ENCODE measurements at places on chromosomes 16 and 17.

GRCh38 chr17:27596096-27596495 lies 34.9 kb upstream of the LGALS9 start:
- DNase-seq, result no peak

DNA sequence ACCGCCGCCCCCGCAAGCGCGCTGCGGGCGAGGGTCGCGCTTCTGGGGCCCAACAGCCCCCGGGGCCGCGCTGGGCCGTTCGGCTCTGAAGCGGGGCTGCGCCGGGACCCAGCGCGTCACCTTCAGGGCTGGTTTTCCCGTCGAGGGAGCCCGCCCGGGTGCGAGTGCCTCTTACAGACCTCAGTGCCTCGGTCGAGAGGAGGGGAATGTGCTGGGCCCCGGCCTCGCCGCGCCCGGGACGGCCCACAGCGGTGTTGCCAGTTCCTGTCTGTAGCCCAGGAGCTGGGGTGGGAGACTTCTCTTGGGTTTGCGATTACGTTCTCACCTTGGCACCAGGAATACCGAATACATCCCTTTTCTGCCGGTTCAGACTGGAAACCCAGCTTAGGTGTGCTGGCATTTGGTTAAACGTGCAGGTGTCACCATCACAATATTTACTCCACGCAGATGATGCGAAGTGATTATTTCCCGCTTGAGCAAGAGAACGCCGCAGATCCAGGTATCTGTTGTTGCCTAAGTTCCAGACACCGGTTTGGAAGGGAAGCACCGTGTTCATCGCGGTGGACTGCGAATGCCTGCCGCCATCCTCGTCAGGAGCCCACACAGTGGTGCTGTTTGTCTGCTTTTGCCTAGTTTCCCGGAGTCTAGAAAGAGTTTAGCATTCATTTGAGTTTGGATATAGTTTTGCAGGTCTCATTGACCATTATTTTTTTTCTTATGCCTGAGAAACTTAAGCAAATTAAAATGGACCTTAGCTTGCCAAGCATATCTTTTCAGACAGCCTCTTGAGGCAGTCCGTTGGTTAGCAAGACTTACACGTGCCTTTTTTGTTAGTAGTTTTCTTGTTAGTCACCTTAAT lies 914 bp downstream of the MAP1LC3B start:
- peak; percentile 28 for DNase-seq

DNA sequence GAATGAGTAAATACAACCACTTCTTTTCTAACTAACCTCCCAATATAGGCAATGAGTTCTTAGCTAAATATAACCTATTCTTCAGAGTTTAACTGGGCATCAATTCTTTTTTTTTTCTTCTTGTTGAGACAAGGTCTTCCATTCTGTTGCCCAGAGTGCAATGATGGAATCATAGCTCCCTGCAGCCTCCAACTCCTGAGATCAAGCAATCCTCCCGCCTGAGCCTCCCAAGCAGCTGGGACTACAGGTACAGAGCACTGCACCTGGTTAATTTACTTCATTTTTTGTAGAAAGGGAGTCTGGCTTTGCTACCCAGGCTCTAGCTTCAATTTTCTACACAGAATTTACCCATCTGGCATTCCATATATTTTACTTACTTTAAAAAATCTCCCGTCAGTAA lies 1.1 kb downstream of the METTL16 start:
- no peak for DNase-seq

- DNase-seq, result no peak
Observed at GRCh38 chr17:51540151-51540550, 279.8 kb downstream of the UTP18 start.

DNA sequence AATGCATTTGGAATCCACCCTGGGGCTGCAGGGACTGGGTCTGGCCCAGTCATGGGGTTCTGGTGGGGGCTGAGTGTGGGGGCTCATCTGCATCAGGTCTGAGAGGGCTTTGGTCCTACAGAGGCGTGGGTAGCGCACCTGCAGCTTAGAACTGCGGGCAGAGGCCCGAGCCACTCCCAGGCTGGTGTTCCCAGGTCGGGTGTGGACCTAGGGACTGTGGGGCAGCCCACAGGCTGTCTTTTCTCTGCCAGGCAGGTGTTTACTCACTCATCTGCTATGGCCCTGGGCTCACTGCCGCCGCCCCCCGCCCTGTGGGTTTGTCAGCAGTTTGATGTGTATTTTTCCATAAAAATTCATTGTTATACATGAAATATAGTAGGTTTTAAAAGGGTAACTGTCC lies 27.0 kb upstream of the DOC2B start:
- no peak for DNase-seq

GRCh38 chr16:74738113-74738541 lies 36.5 kb downstream of the FA2H start:
- no peak for DNase-seq

DNA sequence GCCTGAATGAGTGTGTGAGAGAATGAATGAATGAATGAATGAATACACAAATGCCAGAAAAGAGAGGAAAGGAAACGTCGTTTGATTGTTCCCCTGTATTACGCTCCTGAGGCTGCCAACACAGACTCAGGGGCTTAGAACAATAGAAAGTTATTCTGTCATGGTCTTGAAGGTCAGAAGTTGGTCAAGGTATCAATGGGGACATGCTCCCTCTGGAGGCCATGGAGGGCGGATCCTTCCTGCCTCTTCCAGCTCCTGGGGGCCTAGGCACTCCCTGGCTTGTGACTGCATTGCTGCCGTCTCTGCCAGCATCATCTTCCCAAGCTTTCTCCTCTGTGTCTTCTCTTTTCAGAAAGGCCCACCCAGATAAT lies 1.5 kb upstream of the SLC38A8 start:
- DNase-seq, result no peak

- no peak for DNase-seq
Observed at GRCh38 chr17:50604513-50604912, 30.2 kb upstream of the ABCC3 start.

- no peak for DNase-seq
Observed at GRCh38 chr16:63596716-63597115, 1525.1 kb downstream of the CDH11 start.

DNA sequence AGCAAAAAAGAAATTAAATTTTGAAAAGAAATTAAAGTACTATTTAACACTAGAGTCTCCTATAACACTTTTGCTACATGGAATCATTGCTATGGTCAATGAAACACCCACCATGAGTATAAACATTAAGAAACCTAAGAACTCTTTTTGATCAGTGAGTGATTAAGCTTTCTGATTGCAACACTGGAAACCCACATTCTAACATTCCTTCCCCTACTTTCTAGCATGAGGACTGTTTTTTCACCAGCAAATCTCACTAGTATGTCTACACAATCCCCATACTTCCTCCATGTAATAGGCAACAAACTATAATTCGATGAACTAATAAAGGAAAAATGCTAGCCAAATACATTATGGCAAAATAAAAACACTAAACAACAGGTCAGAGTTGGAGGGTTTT lies 54.7 kb downstream of the SKAP1 start:
- DNase-seq, result no peak

GRCh38 chr16:69311533-69312387 lies 610 bp downstream of the VPS4A start:
- DNase-seq, result peak; percentile 26

- DNase-seq, result no peak
Observed at GRCh38 chr16:59510008-59510424, 775.9 kb upstream of the GOT2 start.

DNA sequence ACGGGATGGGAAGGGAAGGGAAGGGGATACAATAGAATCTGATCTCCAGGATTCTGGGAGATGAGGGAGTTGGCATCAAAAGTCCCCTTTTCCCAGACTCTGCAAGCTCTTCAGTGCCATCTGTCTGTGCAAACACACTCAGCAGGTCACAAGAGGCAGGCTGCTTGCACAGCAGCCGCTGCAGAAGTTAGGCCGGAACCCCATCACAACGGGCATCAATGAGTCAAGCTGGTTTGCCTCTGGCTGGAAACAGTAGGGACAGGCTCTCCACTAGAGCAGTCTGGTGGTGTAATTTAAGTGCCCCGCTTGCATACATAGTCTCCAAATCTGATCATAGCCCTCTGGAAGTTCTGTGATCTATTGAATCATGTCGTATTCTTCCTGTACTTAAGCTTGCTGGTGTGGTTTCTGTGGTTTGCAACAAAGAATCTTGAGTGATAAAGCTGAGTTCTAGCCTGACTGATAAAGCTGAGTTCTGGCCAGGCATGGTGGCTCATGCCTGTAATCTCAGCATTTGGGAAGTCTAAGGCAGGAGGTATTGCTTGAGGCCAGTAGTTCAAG lies 33.7 kb upstream of the KDM8 start:
- peak; percentile 82 for DNase-seq

DNA sequence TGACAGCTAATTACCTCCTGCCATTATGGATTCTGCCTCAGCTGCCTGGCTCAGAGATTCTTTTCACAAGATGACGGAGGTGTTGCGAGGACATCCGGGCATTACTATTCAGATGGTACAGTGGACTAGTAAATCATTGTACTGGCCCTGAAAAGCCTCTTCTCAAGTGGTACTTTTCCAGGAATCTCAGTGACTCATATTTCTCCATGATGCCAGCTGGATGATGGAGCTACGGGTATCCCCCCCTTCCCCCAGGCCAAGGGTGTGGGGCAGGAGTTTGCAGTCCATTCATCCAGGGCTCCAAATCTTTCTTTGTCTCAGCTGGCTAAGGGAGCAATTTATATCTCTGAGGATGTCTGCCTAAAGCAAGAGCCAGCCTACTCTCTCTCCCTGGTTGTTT lies 107.7 kb upstream of the GPR139 start:
- DNase-seq, result no peak

DNA sequence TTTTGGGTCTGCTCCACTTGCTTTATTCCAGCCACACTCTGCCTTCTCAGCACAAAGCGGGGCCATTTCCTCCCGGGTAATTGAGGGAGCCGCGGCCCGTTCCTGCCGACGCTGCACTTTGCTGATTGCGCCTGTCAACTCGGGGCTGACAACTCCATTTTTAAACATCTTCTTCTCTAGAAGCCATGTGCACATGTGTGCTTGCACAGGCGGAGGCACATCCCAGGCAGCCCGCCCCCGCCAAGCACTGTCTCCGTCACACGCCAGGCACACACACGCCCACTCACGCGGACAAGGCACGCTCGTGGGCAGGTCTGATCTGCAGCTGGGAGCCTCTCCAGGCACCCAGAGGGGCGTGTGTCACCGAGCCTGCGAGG lies 63.2 kb downstream of the ENGASE start:
- DNase-seq, result no peak

DNA sequence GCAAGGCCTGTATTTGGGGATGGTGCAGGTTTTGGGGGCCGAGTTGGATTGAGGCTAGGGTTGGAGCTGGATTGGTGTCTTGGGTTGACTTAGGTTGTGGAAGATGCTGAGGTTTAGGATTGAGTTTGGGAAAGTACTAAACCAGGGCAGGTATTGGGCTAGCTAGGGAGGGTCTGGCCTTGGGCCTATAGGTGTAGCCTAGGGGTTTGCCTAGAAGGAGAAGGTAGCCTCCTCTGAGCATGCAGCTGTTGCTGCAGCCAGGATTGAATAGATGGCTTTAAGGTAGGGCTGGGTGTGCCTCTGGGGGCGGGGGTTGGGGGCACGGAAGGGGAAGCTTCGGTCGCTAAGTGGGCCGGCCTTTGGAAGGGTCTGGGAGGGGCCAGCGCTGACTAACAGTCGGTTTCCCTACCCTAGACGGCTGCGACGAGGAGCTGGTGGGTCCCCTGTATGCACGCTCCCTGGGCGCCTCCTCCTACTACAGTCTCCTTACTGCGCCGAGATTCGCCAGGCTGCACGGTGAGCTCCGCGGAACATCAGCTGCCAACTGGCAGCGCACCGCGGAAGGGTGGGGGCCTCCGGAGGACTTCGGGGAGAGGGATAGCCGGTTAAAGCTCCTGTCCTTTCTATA lies 1.2 kb downstream of the CNTNAP1 start:
- DNase-seq, result no peak

DNA sequence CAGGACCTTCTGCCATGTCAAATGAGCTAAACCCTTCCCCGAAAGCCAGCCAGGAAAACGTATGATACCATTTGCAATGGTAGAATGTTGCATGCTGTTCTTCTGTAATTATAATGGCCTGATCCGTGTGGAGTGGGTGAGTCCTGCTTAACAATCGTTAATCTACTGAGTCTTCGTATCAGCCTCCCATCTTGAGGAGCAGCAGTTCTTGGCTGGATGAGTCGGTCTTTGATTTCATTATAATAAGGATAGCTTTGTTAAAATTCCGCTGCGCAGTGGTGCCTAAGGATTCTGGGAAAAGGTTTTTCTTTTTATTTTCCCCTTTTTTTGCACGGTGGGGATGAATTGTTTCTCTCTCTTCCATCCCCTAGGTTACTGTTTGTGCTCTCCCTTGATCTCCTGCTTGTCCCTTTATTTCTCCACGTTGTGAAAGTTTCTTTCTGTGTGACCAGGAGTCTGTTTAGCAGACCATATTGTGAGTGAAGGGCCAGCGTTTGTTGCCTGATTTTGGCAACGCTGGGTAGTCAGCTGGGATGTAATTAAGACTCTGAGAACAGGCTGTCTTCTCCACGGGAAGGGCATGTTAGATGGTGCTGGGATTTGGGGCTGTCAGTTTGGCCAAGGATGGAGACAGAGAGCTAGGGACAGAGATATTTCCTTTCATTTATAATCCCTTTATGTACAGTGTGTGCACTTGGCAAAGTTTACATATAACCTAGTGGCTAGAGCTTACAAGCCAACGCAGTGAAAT lies 263.0 kb downstream of the FTO start:
- DNase-seq, result no peak

GRCh38 chr16:72537664-72538063 lies 365.7 kb upstream of the PMFBP1 start:
- no peak for DNase-seq

DNA sequence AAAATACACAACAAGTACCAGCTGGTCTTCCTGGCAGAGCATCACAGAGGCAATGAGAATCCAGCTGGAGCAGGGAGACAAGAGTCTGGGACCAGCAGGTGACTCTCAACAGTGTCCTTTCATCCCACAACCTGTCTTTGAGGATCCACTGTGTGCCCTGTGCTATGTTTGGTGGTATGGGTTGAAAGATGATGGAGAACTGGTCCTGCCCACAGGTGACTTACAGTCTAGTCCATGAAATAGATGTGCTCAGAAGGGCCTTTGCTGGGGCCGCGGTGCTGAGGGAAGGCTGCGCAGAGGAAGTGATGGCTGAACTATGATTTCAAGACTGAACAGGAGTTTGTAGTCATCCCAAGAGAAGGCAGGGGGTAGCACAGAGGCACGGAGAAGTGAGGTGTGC lies 17.9 kb downstream of the WNT3 start:
- no peak for DNase-seq

GRCh38 chr16:59328961-59329360 lies 594.8 kb upstream of the GOT2 start:
- no peak for DNase-seq

DNA sequence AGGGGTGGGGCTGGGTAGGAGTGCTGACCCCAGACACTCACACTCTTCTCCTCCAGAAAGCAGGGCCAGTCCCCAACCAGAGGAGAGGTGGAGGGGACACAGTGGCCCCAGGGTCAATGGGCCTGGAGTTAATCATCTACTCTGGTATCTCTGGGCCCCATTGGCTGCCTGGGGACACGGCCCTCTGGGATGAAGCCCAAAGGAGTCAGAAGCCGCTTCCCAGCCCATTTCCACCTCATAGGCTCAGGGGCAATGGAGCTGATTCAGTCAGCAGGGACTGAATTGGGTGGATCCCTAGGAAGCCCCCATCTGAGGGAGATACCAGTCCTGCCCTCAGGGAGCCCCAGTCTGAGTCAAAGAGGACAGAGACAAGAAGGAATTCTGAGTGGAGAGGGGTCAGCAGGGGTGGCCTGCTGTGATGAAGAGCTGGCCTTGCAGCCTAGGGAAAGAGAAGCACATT lies 2.9 kb upstream of the NAGS start:
- DNase-seq, result no peak

- no peak for DNase-seq
Observed at GRCh38 chr17:2736956-2737355, 12.5 kb downstream of the CCDC92B start.
